ENCODE measurements at places on chromosomes 13 and 19. TPM values are rescaled to one million over a fixed set of nuclear protein-coding genes. Genes with fewer than 3 reads are reported as not detected.

DNA sequence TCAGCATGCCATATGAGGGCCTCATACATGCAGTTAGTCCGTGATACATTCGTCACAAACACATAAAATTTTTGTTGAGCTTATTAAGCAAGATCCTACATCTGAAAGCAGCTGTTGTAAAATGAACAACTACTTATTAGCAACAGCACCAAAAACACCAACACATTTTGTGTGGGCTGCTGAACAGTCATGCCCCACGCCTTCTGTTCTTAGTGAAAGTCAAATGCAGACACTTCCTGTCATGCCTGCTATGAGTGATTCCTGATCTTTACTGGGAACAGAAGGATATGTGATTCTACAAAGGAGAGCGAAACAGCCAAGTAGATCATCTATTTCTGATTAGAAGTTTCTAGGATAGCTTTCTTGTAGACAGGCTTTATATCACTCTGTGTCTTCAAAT lies 4.2 kb upstream of the B3GLCT start:
- no peaks in the 10 kb centered on the region for H3K4me1 ChIP-seq
- DNase-seq: no peak
- no peak overlapping the region for H3K4me3 ChIP-seq
- no peak overlapping the region for H3K27ac ChIP-seq
- H3K27me3 ChIP-seq: peaks cover 9% of the 10 kb centered on the region
- H3K36me3 ChIP-seq: no peaks in the 10 kb centered on the region

GRCh38 chr19:1807695-1808394 lies 4.2 kb downstream of the ATP8B3 start:
- H3K4me3 ChIP-seq: no peak overlapping the region
- H3K4me1 ChIP-seq: peaks cover 2% of the 10 kb centered on the region
- H3K27me3 ChIP-seq: no peaks in the 10 kb centered on the region
- no peaks in the 10 kb centered on the region for H3K36me3 ChIP-seq

GRCh38 chr13:99051768-99052455 lies 74.0 kb upstream of the DOCK9 start:
- H3K36me3 ChIP-seq: no peaks in the 10 kb centered on the region
- H3K27ac ChIP-seq: no peak overlapping the region
- no peak for DNase-seq
- H3K27me3 ChIP-seq: no peaks in the 10 kb centered on the region
- H3K4me1 ChIP-seq: no peaks in the 10 kb centered on the region

Gene ANKLE1
- total RNA-seq: 0.17 TPM

- H3K36me3 ChIP-seq: peaks cover 12% of the 10 kb centered on the region
- H3K27ac ChIP-seq: no peak overlapping the region
- DNase-seq: no peak
- H3K4me3 ChIP-seq: no peak overlapping the region
Observed at GRCh38 chr13:114244637-114245036, 9.9 kb downstream of the CDC16 start.

DNA sequence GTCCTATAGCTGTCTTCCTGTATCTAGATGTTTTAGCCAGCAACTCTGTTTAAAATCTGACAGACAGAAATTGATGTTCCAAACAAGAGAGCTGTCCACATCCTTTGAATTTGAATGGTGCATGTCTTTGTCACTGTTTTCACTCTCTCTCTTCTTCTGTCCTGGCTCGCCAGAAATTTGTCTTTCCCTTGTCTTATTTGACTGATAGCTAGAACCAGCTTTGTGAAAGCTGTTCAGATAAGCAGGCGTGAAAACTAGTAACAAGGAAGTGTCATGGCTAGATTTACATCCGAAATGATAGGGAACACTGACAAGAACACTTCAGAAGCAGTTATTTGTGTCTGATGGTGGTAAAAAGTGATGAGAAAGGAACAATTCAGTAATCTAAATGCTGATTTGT lies 354.9 kb upstream of the SLITRK1 start:
- H3K27me3 ChIP-seq: no peaks in the 10 kb centered on the region
- no peaks in the 10 kb centered on the region for H3K4me1 ChIP-seq
- no peak overlapping the region for H3K4me3 ChIP-seq
- no peaks in the 10 kb centered on the region for H3K36me3 ChIP-seq

DNA sequence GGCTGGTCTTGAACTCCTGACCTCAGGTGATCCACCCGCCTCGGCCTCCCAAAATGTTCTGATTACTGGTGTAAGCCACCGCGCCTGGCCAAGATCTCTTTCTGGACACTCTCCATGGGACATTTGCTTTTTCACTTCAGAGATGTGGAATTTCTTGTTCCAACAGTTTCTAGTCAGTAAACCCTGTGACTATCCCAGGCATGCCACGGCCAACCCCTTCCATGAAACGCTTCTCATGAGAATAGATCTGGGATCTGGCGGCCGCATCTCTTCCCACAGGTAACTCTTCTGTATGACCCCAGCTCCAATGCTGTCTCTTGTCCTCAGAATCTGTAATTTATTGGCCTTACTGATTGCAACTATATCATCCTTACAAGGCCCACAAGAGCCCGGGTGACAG lies 16.2 kb downstream of the PLPP2 start:
- no peaks in the 10 kb centered on the region for H3K27me3 ChIP-seq
- no peaks in the 10 kb centered on the region for H3K36me3 ChIP-seq
- no peak overlapping the region for H3K4me3 ChIP-seq
- H3K4me1 ChIP-seq: no peaks in the 10 kb centered on the region
- H3K27ac ChIP-seq: no peak overlapping the region

DNA sequence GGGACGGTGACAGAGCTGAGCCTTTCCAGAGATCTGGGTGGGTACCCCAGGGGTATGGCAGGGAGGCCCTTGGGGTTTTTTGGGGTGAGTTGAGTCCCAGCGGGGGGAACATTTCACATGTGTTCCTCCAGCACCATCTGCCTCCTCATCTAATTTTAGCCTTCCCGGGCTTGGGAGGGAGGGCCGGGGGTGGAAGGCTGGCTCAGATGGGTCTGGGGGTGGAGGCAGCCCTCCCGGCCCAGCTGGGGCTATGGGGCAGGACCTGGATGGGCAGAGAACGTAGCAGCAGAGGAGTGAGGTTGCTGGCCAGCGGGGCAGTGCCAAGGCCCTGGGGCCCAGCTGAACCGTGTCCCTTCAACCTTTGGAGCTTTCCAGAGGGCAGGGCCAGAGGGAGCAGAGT lies 23.5 kb downstream of the ADGRL1 start:
- no peak for DNase-seq
- no peak overlapping the region for H3K27ac ChIP-seq
- no peaks in the 10 kb centered on the region for H3K36me3 ChIP-seq
- no peaks in the 10 kb centered on the region for H3K4me1 ChIP-seq
- no peaks in the 10 kb centered on the region for H3K27me3 ChIP-seq

Gene NALCN
- 1.5 TPM for total RNA-seq

DNA sequence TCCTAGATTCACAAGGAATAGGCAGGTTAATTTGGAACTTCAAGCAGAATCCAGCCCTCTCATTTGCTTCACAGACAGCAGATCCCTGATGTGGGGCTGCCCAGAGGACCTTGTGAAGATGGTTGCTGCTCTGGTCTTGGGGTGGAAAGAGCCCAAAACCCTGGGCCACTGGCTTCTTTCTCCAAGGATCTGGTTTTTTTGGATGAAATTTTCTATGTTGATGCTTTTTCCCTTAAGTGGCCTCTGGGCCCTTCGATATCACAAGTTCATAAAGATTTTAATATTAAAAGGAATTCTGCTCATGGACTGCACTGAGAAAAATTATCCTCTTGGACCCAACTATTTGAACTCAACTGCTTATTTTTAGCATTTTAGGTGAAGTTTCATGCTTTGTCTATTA lies 421.1 kb downstream of the KLF5 start:
- no peaks in the 10 kb centered on the region for H3K36me3 ChIP-seq
- H3K4me1 ChIP-seq: no peaks in the 10 kb centered on the region
- no peaks in the 10 kb centered on the region for H3K27me3 ChIP-seq
- no peak for DNase-seq
- no peak overlapping the region for H3K27ac ChIP-seq

Gene ZNF576
- total RNA-seq: 8.7 TPM

DNA sequence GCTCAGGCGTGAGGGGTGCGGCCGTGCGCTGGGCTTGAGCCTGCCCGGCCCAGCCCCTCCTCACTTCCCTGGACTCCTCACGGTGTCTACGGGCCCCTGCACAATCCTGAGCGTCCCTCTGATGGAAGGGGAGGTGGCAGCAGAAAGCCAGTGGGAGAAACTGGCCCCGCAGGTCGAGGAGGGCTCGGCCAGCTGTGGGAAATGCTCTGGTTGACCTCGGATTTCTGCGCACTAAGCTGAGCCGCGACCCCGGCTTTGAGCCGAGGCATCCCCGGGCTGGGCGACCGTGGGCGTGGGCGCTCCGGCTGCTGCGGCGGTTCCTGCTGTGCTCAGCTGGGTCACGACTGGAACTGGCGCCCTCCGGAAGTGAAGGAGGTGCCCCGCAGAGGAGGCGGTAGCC lies 70.1 kb downstream of the ZNF208 start:
- no peaks in the 10 kb centered on the region for H3K36me3 ChIP-seq
- no peaks in the 10 kb centered on the region for H3K4me1 ChIP-seq
- no peak overlapping the region for H3K27ac ChIP-seq
- no peak for DNase-seq
- H3K27me3 ChIP-seq: no peaks in the 10 kb centered on the region
- H3K4me3 ChIP-seq: no peak overlapping the region

DNA sequence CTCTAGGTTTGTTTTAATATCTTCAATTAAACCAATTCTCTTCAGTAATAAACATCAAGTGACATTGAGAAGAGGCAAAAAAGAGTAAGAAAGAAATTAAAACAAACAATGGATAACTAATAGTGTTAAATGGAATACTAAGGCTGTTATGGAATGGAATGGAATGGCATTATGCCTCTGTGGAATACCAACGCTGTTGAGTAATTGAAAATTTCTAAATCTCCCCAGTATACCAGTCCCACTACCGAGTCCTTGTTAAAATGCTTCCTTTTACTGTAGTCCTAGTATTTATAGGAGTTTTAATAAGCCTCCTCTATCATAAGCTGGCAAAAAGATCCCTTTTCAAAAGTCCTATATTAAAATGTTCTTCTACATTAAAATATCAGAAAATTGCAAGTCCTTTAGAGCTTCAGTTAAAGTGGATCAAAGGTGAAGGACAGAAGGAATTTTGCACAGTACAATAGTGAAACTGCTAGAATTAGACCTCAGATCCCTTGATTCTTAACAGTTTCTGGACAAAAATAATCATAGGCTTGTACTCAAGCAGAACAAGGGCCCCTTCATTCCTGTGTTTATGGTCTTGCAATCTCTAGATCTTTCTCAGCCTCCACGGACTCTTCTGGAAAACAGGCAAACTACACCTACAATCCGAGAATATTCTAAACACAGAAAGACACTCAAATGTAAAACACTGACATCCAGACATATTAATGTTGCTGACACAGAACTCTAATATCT lies 128.2 kb downstream of the PCDH9 start:
- H3K27me3 ChIP-seq: no peaks in the 10 kb centered on the region
- H3K36me3 ChIP-seq: no peaks in the 10 kb centered on the region
- H3K4me3 ChIP-seq: no peak overlapping the region

Measured in fibroblast of lung (primary cell).